ENCODE measurements at places on chromosomes 2 and 18.

DNA sequence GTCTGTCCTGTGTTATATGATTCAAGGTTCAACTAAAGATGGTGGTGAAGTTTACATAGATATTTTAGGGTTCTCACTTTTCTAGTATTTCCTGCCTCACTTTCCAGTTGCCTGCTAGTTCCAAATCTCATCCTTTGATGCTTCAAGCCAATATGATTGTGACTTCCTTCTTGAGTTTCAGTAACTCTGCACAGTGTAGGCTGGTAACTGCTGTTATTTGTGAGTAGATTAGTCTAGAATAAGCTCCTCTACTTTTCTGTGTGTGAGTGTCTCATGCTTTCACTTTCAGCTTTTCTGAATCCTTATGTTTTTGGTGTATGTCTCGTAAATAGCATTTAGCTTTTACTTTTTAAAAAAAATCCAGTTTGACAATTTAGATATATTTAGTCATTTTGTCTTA, 42.6 kb downstream of the GALNT1 start:
- DNase-seq: no peak

- DNase-seq: no peak
Observed at GRCh38 chr2:215107216-215108056, 31.0 kb downstream of the ABCA12 start.

DNA sequence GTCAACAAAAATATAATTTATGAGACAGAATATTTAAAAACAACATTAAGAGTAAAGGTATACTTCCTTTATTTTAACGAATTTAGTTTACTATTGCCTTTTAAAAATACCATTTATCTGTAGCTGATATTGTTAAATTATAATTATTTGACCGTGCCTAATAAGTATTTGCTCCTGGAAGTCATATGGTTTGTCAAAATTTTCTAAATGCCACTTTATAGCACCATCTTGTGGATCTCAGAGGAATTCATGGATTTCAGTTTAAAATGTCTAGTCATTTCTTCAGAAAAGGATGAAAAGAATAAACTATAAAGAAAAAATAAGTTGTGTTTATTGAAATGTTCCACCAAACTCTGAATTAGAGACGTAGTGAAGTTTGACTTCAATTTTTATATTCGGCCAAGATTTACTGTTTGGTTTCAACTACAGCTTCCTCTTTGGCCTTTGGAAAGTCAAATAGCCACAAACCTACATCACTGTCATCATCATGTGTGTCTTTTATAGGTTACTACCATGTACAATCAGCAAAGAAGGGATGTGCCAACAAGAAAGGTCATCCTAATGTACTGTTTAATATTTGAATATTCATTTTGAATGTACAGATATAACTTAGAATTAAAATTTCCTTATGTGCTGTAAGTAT, 10.3 kb upstream of the FTCDNL1 start:
- no peak for DNase-seq

- DNase-seq: peak; percentile 40
Observed at GRCh38 chr2:224517963-224518362, 67.2 kb downstream of the CUL3 start.

GRCh38 chr2:41736586-41736985, 311.2 kb upstream of the PKDCC start:
- DNase-seq: no peak

DNA sequence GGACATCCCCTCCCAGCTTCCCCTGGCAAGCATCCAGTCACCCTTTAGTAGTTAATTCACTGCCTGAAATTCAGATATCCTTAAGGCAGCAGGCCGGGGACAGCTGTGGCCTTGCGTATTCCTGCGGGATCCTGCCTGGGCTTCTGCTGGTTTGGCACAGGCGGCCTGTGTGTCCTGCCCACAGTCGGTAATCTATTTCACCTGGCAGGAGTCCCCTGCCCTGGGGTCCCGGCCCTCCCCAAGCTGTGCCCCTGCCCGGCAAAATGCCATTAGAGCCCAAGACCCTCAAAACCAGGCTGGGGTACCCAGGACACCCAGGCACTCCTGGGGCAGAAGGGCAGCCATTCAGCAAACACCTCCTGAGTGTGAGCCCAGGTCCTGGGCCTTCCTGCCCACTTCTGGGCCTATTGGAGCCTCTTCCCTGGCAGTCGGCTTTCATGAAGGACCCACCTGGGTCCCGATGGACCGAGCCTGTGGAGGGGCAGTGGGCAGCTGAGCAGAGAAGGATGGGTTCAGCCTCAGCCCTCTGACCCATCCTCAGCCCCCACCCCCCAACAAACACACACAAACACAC, 11.6 kb downstream of the CROCC2 start:
- no peak for DNase-seq

DNA sequence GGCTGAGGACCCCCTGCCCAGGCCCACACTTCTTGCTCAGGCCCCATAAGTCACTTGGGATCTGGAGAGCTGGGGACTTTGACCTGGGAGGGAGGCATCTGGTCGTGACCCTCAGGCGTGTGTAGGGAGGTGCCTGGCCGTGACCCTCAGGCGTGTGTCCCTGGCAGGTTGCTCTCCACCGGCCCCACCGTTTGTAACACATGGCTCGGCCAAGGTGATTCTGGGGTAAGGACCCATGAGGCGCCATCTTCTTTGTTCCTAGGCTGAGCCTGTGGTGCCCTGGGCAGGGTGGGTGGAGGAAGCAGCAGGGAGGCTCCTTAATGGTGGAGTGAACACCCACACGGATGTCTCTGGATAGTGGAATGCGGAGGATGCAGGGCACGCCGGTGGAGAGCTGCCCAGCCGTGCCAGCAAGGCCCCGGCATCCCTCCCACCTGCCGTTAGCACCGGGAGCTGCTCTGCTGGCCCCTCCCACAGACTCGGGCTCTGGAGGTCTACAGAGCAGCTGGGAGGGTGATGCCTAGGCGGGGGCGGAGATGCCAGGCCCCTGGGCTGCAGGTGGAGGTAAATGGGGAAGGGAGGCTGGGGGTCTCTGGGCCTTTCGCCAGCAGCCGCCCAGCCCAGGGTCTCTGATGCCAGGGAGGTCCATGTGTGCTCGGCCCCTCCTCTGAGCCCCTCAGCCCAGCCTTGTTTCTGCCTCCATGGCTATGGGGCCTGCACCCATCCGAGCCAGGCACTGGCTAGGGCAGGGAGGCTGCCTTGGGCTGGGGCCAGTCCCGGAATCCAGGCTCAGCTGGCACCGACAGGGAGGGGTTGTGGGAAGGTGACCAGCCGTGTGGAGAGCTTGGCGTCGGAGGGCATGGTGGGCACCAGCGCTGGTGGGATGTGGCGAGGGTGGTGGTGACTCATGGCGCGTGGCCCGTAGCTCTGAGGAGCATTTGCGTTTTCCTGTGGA, 1.1 kb upstream of the GAL3ST2 start:
- DNase-seq: no peak

- no peak for DNase-seq
Observed at GRCh38 chr2:56167616-56168562, 15.9 kb upstream of the CCDC85A start.

DNA sequence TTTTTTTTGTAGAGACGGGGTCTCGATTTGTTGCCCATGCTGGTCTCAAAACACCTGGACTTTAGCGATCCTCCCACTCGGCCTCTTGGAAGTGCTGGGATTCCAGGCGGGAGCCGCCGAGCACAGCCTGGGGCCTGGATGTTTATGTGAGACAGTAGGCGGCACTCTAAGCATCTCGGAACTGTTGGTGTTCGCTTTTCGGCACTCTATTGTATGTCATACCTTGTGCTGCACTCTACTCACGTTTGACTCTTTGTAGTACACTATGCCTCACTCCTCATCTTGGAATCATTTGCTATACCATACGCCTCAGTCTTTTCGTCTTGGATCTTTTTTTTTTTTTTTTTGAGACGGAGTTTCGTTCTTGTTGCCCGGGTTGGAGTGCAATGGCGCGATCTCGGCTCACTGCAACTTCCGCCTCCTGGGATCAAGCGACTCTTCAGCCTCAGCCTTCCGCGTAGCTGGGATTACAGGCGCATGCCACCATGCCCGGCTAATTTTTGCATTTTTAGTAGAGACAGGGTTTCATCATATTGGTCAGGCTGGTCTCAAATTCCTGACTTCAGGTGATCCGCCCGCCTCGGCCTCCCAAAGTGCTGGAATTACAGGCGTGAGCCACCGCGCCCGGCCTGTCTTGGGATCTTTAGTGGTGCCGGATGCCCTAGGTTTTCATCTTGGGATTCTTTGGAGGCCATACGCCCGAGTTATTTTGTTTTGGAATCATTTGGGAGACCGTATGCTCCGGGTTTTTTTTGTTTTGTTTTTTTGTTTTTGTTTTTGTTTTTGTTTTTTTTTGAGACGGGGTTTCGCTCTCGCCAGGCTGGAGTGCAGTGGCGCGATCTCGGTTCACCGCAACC, 24.2 kb upstream of the ZDBF2 start:
- no peak for DNase-seq

DNA sequence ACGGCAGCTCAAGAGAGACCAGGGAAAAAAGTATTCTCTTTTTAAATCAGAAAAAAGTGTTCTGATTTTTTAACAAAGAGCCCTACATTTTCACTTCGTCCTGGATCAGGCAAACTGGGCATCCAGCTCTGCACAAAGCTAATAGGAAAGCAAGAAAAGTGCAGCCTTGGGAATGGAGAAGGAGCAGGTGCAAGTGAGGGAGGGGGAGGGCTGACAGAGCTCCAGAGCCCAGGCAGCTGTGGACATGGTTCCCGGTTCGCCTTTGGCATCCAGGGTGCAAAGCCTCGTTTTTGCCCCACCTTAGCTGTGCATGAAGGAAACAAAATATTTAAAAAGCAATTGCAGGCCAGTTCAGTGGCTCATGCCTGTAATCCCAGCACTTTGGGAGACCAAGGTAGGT, 82.2 kb downstream of the FAM124B start:
- DNase-seq: no peak

DNA sequence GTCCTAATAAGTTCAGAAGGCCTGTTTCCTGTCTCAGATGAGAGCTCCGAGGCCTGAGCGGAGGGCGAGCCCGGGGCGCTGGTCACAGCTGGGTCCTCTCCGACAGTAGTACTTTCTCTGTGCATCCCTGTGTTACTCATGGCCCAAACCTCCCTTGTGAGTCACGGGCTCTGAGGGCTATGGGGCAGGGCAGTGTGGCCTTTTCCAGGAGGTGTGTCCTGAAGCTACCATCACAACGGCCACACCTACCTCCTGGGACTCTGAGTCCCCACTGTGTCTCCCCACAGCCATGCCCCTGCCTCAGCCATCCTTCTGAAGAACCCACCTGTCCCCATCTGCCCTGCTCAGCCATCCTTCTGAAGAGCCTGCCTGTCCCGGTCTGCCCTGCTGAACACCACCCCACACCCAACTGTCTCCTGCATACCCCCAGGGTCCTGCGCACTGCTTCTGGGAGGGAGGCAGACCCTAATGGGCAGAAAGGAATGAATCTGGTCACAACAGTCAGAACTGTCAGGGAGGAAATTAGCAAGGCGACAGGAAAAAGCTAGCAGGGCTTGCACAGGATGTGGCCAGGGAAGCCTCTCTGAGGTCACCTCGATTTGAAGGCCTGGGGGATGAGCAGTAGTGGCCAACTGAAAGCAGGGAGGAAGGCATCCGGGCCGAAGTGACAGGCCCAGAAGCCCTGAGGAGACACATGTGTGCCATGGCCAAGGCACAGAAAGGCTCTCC, 145.4 kb upstream of the RIOK3 start:
- DNase-seq: no peak

- DNase-seq: no peak
Observed at GRCh38 chr2:127792805-127793204, 18.2 kb downstream of the WDR33 start.

- no peak for DNase-seq
Observed at GRCh38 chr2:20621366-20622295, 29.3 kb downstream of the HS1BP3 start.

DNA sequence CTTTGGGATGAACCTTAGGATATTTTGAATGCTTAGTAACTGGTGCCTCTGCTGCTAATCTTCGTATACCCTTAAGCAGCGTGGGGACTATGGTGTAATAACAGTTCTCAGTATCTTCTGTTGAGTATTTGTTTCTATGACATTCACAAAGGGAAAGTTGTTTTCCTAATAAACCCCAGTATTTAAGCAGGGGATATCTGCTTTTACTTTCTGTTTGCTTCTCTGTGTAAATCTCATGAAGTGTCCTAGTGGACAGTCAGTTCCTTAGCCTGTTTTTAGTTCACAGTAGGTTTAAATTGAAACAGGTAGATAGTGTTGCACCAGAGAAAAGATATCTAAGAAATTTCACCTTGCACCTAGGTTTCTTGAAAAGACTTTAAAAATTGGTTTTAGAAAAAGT, 14.9 kb downstream of the KIAA1328 start:
- no peak for DNase-seq

- DNase-seq: no peak
Observed at GRCh38 chr18:37361335-37362157, 204.1 kb downstream of the CELF4 start.

DNA sequence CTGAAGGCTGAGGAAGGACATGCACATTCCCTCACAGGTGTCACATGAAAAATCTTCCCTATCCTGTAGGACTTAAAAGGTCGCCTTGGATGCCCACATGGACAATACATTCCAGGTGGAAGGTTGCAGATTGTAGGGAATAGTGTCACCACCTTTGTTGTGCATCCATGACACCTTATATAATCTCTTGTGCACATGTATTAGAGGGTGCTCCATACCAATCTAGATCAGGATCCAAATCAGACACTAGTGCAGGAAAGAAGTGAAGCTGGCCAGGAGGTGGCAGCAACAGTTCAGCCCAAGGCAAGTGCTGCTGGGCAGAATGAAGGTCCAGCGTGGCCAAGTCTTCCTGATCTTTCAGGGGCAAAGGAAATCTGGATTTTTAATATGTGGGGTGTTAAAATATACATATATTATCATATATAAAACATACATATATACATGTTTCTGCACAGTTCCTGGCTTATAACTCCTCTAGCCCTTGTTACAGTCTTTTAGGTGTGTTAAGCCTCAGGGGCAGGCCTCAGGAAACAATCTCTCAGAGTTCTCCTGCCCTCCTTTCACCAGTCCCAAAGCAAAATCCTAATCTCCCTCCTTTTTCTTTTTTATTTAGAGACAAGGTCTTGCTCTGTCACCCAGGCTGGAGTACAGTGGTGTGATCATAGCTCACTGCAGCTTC, 16.6 kb downstream of the NIF3L1 start:
- peak; percentile 6 for DNase-seq

GRCh38 chr2:183926433-183926832, 671.9 kb upstream of the ZNF804A start:
- DNase-seq: no peak

DNA sequence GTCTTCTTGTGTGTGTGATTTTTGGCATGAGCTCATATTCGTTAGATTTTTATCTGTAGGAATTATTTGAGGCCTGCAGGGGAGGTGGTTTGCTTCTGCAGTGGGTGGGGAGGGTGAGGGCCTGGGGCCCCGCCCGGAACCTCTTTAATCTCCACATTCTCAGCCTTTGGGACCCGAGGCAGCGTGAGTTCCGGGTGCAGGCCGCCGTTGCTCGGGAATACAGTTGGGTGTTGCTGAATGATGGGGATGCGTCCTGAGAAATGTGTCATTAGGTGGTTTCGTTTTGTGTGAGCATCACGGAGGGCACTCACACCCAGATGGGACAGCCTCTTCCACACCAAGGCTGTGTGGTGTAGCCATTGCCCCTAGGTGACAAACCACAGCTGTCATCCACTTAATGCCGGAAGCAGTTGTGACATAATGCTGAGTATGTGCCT, 13.7 kb upstream of the GAL3ST2 start:
- no peak for DNase-seq

DNA sequence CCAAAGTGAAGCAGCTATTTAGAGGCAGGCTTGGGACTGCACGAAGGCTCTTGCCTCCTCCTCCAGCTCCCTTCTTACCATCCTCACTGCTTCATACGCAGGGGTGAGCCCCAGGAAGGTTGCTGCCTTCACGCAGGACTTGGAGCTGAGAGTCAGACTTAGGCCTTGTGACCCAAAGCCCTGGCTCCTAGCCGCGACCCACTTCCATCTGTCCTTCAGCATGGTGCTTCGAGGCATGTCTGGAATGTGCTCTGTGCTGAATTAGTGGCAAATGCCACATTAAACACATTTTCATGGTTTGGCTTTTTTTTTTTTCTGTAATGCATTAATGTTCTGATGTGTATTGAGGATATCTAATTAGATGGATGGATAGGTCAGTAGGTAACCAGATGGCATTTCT, 37.5 kb downstream of the ITGB1BP1 start:
- DNase-seq: no peak

All from naive B cell (primary cell).